ENCODE measurements at places on chromosomes 1 and 21.
A peak's percentile ranks its signal among the peaks of the same experiment; 100 is the strongest.

- DNase-seq = no peak
Measured at GRCh38 chr21:34939673-34940331, 109.3 kb downstream of the RUNX1 start.

- DNase-seq = no peak
Measured at GRCh38 chr21:44291078-44291935, 5.6 kb downstream of the AIRE start.

DNA sequence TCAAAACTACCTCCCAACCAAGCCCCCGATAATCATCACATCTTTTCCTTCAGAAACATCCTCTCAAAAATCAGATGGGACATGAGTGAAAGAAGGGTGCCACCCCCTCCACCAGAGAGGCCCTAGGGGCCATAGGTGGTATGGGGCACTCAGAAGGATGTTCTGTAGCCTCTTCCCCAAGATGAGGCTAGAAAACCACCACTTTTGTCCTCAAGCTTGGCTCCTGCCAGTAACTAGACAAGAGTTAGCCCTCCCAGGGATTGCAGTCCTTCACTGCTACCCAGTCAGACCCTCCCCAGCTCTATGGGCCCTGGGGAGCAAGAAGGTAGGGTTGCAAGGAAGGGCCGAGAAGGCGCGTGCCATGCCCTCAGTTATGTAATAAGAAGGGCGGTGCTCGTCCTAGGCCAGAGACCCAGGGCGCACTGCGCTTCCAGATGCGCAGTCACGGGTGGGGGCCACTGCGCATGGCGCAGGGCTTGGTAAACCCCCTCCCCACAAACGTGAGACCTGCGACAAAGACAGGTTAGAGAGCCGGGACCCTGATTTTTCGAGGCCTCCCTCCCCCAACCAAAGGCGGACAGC lies 69.7 kb downstream of the CD46 start:
- DNase-seq = no peak

DNA sequence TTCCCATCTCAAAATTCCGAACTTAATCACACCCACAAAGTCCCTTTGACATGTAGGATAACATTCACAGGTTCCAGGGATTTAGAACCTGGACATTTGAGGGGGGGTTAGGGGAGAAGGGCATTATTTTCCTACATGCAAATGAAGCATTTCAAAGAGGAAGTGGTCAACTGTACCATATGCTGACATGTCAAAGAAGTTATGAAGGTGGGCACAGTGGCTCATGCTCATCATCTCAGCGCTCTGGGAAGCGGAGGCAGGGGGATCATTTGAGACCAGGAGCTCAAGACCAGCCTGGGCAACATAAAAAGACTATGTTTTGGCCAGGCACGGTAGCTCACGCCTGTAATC lies 35.7 kb downstream of the PTP4A2 start:
- no peak for DNase-seq

- DNase-seq = no peak
Measured at GRCh38 chr1:65510961-65511360, 90.5 kb downstream of the LEPR start.

DNA sequence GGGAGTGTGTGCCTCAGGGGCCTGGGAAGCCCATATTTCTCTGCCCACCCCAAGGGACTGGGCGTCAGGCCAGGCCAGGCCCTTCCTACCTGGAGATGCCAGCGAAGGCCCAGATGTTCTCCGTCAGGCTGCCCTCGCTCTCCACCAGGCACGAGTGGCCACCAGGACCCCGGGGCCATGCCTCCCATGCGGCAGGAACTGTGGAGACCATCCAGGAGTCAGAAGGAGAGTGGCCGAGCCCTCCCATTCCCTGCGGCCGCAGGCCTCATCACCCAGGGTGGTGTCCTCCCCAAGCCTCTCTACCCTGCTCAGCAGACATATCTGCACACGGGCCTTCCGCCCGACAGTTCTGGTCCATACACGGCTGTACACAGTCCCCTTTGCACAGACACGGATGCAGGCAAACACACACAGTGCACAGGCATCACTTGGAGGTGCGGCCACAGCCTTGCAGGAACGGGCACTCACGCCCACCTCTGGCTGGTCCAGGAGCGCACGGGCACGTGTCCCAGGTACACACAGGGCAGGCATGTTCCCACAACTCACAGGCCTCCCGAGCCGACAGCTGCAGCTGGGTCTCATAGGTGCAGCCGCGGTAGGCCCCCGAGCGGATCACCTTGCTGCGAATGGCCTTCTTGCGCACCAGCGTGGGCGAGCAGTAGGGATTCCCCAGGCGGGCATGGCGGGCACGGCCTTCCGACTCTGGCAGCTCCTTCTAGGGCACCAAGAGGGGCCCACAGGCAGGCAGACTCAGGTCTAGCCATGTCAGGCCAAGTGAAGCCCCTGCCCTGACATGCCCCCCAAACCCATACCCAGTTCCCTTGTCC lies 5.9 kb upstream of the KIF17 start:
- DNase-seq = no peak

DNA sequence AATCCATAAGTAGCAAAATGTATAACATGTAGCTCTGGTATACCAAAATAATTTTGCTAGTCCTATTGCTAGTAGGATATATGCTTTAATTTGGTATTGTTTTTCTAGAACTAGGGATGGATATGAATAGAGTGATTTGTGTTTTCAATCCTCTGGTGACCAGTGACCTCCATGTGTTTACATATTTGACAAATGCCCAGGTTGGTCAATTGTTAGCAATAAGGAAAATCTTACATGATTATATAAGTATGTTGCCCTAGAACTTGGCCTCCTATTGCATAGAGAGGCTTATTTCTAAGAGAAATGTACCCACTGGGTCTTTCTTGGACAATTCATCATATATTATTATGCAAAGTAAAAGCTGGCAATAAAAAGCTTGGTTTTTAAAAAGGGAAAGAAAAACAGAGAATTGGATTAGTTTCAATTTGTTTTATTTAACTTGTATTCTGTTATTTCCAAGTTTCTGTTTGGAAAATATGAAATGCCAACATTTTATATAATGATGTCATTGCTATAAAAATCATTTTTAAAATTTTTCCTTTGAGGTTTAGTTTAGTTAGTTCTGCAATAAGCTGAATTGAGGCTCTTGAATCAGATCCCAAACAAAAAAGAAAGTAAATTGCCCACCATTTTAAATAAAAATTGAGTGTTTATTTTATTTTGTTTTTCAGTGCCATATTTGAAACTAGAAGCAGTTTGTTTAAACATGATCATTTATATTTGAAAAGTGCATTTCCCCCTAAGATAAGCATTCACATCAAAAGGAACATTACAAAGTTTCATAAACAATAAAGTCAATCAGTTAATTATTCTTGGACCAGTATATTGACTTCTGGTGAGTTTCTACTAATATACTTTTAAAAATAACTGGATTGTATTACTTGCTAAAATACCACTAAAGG lies 210.9 kb downstream of the ZC3H11B start:
- DNase-seq = no peak

- DNase-seq = no peak
Measured at GRCh38 chr1:54995013-54995760, 3.5 kb upstream of the BSND start.

DNA sequence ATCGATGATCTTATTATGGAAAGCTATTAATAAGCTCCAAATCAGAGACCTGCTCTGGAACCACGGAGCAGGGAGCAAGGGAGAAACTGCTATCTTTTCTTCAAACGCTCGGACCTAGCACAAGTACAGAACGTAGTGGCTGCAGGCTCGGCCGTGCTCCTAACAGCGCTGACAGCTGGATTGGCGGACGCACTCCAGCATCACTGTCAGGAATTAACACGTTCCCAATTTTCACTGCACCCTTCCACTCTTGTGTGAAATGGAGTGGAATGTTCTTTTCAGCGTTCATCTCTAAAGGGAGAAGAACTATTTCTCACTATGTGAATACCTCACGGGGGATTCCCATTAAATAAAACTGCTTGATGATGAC lies 106.9 kb downstream of the ZNF281 start:
- DNase-seq = no peak

DNA sequence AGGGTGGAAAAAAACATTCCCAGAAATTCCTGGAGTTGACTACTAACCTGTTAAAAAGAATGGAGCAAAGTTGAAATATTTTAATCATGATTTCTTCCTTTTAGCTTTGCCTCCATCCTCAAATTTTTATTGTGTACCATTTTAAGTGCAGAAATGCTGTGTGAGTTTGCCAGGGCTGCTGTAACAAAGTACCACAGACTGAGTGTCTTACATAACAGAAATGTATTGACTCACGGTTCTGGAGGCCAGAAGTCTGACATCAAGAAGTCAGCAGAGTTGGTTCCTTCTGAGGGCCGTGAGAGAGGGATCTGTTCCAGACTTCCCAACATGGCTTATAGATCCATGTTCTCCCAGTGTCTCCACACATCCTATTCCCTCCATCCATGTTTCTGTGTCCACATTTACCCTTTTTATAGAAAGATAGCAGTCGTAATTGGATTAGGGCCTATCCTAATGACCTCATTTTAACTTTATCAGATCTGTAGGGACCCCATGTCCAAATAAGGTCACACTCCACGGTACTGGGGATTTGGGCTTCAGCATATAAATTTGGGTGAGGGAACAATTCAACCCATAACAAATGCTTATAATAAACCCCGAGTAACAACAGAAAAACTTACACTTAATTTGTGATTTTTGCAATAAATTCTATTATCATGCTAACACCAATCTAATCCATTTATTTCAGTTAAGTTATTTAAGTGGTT lies 12.7 kb downstream of the SNX7 start:
- DNase-seq = no peak

GRCh38 chr1:200438911-200439310 lies 29.1 kb upstream of the ZNF281 start:
- no peak for DNase-seq

DNA sequence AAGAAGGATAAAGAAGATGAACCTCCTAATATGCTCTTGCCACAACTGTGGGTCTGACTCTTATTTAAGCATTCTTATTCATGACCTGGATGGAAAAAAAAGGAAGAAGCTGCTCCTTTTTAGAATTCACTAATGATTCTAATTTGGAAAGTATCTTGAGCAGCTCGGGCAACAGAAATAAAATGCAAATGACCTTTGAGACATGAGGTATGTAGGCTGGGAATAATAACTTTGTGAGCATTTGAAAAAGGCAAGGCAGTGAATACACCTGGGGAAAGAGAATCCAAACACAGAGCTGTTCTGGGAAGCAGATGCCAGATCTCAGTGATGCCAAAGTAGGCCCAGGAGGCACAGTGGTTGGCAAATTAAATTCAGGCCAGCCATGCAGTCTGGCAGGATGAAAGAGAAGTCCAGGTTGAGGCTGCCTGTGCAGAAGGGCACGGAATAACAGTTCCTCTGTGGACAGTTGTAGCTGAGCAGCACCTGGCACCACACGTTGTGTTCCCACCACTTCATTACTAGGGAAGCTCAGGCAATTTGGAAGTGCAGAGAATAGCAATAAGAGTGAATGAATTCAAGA lies 320.8 kb upstream of the ST6GALNAC5 start:
- no peak for DNase-seq

DNA sequence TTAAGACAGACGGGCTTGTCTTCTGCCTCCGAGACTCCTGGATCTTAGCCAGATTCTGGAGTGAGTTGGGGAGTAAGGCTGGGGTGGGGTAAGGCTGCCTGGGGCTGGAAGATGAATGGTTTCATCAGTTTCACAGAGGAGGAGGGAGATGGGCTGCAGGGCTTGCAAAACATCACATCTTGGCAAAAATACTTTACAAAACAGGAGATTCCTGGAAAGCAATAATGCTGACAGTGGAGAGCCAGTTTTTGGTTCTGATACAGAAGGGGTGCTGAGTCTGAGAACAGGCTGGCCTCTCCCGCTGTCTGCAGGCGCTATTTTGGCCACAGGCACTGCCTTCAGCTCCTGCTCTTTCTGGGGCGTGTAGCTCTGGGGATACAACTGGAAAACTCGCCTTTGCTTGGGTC lies 83.4 kb upstream of the KCNE2 start:
- no peak for DNase-seq

DNA sequence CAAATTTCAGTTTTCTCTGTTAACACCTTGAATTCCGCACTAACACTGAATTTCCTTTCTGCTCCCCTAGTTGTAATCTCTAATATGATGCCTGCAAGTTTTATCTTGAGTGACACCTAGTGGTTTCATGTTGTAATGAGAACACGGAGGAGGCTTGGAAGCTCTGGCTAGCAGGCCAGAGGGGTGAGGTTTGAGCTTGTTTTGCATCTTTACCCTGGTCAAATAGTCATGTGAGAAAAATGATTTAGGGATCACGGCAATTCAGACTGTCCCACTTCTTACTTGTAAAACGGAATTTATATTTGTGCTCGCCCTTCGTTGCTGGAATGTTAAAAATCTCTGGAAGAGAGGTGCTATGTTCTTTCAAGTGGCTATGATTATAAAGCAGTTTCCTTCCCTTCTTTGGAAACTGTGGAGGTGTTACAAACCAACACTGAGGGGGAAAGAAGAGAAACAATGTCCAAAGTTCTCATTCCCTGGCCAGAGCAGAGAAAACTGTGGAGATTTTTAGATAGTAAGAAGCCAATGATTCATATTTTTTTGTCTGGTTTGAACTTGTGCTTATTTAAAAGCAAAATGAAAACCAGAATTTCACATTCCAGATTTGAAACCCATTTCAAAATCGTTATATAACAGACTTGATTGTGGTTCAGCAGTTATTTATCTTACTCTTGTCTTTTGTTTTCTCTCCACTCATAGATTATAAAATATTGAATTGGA lies 5.3 kb upstream of the MROH9 start:
- DNase-seq = peak; percentile 2

DNA sequence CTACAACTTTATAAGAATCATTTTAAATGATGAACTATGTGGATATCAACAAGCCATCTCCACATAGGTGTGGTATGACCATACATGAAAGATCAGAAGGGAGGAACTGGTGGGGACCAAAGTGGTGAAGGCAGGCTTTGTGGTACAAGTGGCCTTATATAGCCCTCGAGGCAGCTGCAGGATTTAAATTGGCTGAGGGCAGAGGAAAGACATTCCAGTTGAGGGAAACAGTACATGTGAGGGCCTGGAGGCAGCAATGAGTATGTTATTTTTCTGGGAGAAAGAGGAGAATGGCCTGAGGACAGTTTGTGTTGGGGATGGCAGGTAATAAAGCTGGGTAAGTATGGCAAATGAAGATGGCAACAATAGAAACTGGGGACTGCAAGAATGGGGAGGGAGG lies 17.1 kb downstream of the OSCP1 start:
- DNase-seq = no peak

Data from activated naive CD8-positive, alpha-beta T cell treated with anti-CD3 and anti-CD28 coated beads, Interleukin-2, amount 50 U/mL, for 24 hours (primary cell).